Mononuclear cell (primary cell): ENCODE measurements at places on chromosomes 4 and X. TPM values are rescaled to one million over a fixed set of nuclear protein-coding genes. Genes with fewer than 3 reads are reported as not detected.

SHROOM3 gene
- total RNA-seq = 0.42 TPM

CENPVL3 gene
- not detected for total RNA-seq

BEX3 gene
- 38.6 TPM for total RNA-seq

ADH7 gene
- not detected for total RNA-seq

NIPAL1 gene
- total RNA-seq = under 0.01 TPM

NHS gene
- 0.31 TPM for total RNA-seq

UGT2B17 gene
- total RNA-seq = 0.94 TPM

RHOXF2B gene
- total RNA-seq = under 0.01 TPM

SPARCL1 gene
- total RNA-seq = not detected

SLC10A7 gene
- 12.8 TPM for total RNA-seq

FHL1 gene
- 18.8 TPM for total RNA-seq

MAGEA2 gene
- total RNA-seq = not detected

CPZ gene
- not detected for total RNA-seq

PROM1 gene
- 0.31 TPM for total RNA-seq

CXorf66 gene
- not detected for total RNA-seq

MID1 gene
- under 0.01 TPM for total RNA-seq

SYP gene
- 0.42 TPM for total RNA-seq

ZNF81 gene
- 3.7 TPM for total RNA-seq

CMC4 gene
- 14.6 TPM for total RNA-seq

PHKA1 gene
- total RNA-seq = 0.21 TPM

IKBKG gene
- total RNA-seq = 11.8 TPM

F11 gene
- total RNA-seq = not detected

PRDX4 gene
- 14.6 TPM for total RNA-seq

ATP2B3 gene
- total RNA-seq = not detected

GABRA4 gene
- total RNA-seq = under 0.01 TPM

ADAM29 gene
- total RNA-seq = not detected

VCX2 gene
- not detected for total RNA-seq

IL2RG gene
- 117 TPM for total RNA-seq

ARHGEF6 gene
- 63.8 TPM for total RNA-seq

FRMPD4 gene
- total RNA-seq = not detected

CSAG2 gene
- total RNA-seq = not detected

GPC4 gene
- total RNA-seq = under 0.01 TPM

CXorf58 gene
- total RNA-seq = 0.10 TPM

TRIM61 gene
- 0.52 TPM for total RNA-seq

H2BW2 gene
- not detected for total RNA-seq

ENPEP gene
- 0.73 TPM for total RNA-seq

EDA2R gene
- total RNA-seq = 0.10 TPM

COL25A1 gene
- total RNA-seq = 0.10 TPM

RBM47 gene
- 59.3 TPM for total RNA-seq

WDFY3 gene
- 18.1 TPM for total RNA-seq

PFKFB1 gene
- total RNA-seq = 0.42 TPM

IGFBP7 gene
- total RNA-seq = 16.6 TPM

CXCR3 gene
- 4.1 TPM for total RNA-seq

ARHGAP36 gene
- total RNA-seq = not detected

MEPE gene
- total RNA-seq = 0.21 TPM

VCX gene
- total RNA-seq = not detected

SMR3B gene
- total RNA-seq = not detected

P2RY4 gene
- not detected for total RNA-seq

GPRASP3 gene
- 0.73 TPM for total RNA-seq

C1QTNF7 gene
- 0.10 TPM for total RNA-seq

IRS4 gene
- total RNA-seq = not detected

C4orf36 gene
- total RNA-seq = not detected

ODAPH gene
- total RNA-seq = 0.10 TPM

NUDT6 gene
- total RNA-seq = 1.3 TPM

MAGEC1 gene
- total RNA-seq = not detected
